ENCODE measurements at places on chromosomes 3 and 15. TPM values are rescaled to one million over a fixed set of nuclear protein-coding genes. Genes with fewer than 3 reads are reported as not detected.
A peak's percentile ranks its signal among the peaks of the same experiment; 100 is the strongest.

CSPG4 gene
- total RNA-seq, result not detected

SH2D7 gene
- total RNA-seq, result not detected

MEX3B gene
- 1.8 TPM for total RNA-seq

CCDC54 gene
- total RNA-seq, result not detected

DNA sequence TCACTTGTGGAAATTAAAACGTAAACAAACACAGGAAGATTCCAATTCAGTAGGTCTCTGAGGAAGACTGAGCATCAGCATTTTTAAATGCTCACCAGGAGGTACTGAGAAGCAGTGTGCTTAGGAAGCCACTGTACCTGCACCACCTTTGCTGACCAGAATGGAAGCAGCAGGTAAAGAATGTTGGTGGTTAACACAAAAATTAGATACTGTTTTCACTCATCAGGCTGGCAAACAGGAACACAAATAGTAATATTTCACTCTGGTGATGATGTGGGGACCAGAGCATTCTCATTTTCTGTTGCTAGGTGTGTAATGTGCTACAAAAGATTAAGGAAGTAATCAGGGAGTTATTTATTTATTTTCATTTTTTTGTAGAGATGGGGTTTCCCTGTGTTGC, 29.9 kb upstream of the GHSR start:
- peaks cover 3% of the 10 kb centered on the region for H3K4me1 ChIP-seq
- no peak for DNase-seq
- no peaks in the 10 kb centered on the region for H3K27me3 ChIP-seq
- no peak overlapping the region for H3K27ac ChIP-seq
- no peaks in the 10 kb centered on the region for H3K36me3 ChIP-seq
- no peak overlapping the region for H3K4me3 ChIP-seq

DNA sequence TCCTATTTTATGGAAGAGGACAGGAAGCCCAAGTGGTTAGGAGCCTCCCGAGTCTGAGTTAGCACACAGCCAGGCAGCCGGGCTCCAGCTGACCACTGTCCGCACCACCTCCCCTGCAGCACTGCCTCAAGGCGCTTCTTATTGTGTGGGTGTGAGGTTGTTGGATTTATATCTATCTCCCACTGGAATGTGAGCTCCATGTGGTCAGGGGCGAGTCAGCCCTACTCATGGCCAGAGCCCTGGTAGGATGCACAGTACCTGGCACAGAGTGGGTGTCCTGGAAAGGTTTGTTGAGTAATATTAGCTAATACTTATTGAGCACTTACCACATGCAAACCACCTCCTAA, 9.7 kb upstream of the FBLN2 start:
- no peak for DNase-seq
- H3K4me3 ChIP-seq, result no peak overlapping the region
- peaks cover 10% of the 10 kb centered on the region for H3K27me3 ChIP-seq
- peaks cover 14% of the 10 kb centered on the region for H3K4me1 ChIP-seq

DNA sequence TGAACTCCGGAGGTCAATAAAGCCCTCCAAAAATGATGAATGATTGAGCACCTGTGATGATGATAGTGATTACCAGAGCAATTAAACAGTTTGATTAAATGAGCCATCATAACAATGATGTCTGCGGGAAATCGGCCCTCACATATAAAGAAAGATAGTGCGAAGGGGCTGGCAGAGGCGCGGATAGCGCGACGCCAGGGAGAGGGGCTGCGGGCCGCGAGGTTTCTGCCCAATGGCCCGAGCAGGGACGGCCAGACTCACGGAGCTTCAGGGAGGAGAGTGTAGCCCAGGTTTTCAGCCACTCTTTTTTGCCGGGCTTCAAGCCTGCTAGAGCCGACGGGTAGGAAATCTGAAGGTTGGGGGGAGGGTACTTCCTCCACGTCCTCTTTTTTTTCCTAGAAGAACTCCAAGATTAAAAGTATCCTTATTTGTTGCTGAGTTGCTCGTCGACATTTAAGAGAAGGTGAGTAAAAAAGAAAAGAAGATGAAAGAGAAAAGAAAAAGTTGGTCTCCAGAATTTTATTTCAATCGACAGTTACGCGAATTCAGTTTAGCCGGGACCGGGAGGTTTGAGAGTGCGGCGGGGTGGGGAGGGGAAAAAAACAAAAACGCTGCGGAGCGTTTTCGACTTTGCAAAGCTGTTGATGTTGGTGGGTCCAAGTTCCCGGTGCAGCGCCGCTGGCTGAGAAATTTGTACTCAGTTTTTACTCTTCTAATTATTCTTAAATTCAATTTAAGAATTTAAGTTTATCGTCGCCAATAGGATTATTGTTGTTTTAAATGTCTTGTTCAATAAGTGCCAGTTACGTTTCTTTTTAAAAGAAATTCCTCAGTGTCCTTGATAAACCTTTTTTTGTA, 2.2 kb upstream of the MEIS2 start:
- peaks cover 58% of the 10 kb centered on the region for H3K27me3 ChIP-seq
- DNase-seq, result no peak
- H3K4me3 ChIP-seq, result peak overlapping the region; percentile 33

GRCh38 chr3:114127517-114127916, 51.3 kb downstream of the DRD3 start:
- no peaks in the 10 kb centered on the region for H3K36me3 ChIP-seq
- DNase-seq, result no peak
- peaks cover 2% of the 10 kb centered on the region for H3K27me3 ChIP-seq
- H3K4me3 ChIP-seq, result no peak overlapping the region

GRCh38 chr3:83063446-83063845, 1302.0 kb upstream of the GBE1 start:
- H3K27ac ChIP-seq, result no peak overlapping the region
- no peaks in the 10 kb centered on the region for H3K27me3 ChIP-seq
- no peak for DNase-seq
- no peaks in the 10 kb centered on the region for H3K4me1 ChIP-seq
- H3K4me3 ChIP-seq, result no peak overlapping the region

DNA sequence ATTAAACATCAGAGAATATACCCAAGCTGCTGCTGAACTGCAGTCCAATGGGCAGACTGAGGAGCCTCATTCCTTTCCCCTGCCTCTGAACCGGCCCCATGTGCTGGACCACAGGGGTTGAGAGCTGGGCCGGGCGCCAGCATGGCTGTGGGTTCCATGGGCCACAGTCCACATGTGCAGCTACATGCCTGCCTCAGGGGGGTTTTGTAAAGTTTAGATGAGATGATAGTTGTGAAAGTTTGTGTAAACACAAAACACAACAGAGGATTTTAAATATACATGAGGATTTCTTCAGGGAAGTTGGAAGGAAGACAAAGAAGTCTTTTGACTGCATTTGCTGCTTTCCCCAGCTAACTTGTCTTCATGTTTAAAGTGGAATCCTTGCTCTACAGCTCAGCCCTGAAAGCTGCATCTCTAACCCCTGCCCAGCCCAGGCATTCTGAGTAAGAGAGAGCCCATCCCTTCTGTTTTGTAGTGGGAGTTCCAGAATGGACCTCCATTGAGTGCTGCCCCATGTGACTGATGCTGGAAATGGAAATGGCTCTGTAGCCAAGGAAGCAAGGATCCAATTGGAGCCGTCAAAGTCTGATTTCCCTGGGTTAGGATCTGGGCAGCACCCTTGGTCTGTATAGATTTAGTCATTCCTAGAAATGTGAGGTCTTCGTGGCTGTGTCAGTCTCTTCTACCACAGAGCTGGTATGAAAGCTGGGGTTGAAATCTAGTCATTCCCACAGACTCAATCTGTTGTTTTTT, 17.5 kb downstream of the SLC12A8 start:
- H3K36me3 ChIP-seq, result no peaks in the 10 kb centered on the region
- no peak for DNase-seq
- no peak overlapping the region for H3K4me3 ChIP-seq
- H3K4me1 ChIP-seq, result no peaks in the 10 kb centered on the region

GRCh38 chr3:49017971-49018706, at the start of gene DALRD3:
TSS of gene DALRD3 (minus strand) at chr3:49018580. CDS start at chr3:49018564, 16 bp downstream.
- DNase-seq, result peak; percentile 37
- H3K4me1 ChIP-seq, result peaks cover 11% of the 10 kb centered on the region
- H3K4me3 ChIP-seq, result peak within 1 kb of the TSS; percentile 83
- H3K36me3 ChIP-seq, result peaks cover 4% of the 10 kb centered on the region

GRCh38 chr3:128492671-128493569, at the start of gene GATA2:
TSS of gene GATA2 (minus strand) at chr3:128493201. CDS start at chr3:128487031, 6,170 bp downstream.
- H3K36me3 ChIP-seq, result no peaks in the 10 kb centered on the region
- H3K27ac ChIP-seq, result no peak within 1 kb of the TSS

GRCh38 chr15:62843311-62843710, 199.2 kb upstream of the TPM1 start:
- no peaks in the 10 kb centered on the region for H3K4me1 ChIP-seq
- H3K36me3 ChIP-seq, result no peaks in the 10 kb centered on the region

GRCh38 chr3:113205481-113205880, 5.9 kb upstream of the BOC start:
- no peaks in the 10 kb centered on the region for H3K36me3 ChIP-seq
- no peak overlapping the region for H3K27ac ChIP-seq
- no peak overlapping the region for H3K4me3 ChIP-seq
- no peaks in the 10 kb centered on the region for H3K4me1 ChIP-seq

DNA sequence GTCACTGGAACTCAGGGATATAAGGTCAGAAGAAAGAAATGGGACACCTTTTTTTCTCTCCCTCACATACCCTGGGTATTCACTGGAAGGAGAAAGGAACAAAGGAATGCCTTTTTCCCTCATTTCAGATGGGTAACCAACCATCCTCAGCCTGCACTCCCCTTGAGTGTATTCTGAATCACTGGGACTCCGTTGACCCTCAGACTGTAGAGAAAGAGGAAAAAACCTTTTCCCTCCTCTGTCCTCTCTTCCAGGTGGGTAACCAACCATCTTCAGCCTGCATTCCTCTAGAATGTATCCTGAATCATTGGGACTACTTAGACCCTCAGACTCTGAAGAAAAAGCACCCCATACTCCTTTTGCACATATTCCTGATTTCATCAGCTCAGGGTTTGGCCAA, 11.4 kb downstream of the PRR20G start:
- no peaks in the 10 kb centered on the region for H3K4me1 ChIP-seq
- no peak overlapping the region for H3K27ac ChIP-seq
- no peak for DNase-seq
- no peak overlapping the region for H3K4me3 ChIP-seq

All from naive thymus-derived CD8-positive, alpha-beta T cell (primary cell).